ENCODE measurements at places on chromosomes 1 and 21. TPM values are rescaled to one million over a fixed set of nuclear protein-coding genes. Genes with fewer than 3 reads are reported as not detected.

The MCOLN2 gene
- polyA plus RNA-seq = 0.16 TPM

The ANGPTL1 gene
- polyA plus RNA-seq = 89.8 TPM

The DYNLT5 gene
- 6.3 TPM for polyA plus RNA-seq

GRCh38 chr21:41437729-41438128 is 11.7 kb downstream of the MX1 start:
- DNase-seq = no peak
